ENCODE measurements at places on chromosomes 13 and 19. TPM values are rescaled to one million over a fixed set of nuclear protein-coding genes. Genes with fewer than 3 reads are reported as not detected.

The PRMT1 gene
- 236 TPM for polyA plus RNA-seq

The ICAM3 gene
- 17.6 TPM for polyA plus RNA-seq

The LGALS4 gene
- 2.7 TPM for polyA plus RNA-seq

The PEAK3 gene
- polyA plus RNA-seq: 0.22 TPM

The RASIP1 gene
- 29.8 TPM for polyA plus RNA-seq

The VSIG10L gene
- 5.3 TPM for polyA plus RNA-seq

GRCh38 chr13:84912720-84913119, 886.5 kb downstream of the SLITRK6 start:
- DNase-seq: no peak

DNA sequence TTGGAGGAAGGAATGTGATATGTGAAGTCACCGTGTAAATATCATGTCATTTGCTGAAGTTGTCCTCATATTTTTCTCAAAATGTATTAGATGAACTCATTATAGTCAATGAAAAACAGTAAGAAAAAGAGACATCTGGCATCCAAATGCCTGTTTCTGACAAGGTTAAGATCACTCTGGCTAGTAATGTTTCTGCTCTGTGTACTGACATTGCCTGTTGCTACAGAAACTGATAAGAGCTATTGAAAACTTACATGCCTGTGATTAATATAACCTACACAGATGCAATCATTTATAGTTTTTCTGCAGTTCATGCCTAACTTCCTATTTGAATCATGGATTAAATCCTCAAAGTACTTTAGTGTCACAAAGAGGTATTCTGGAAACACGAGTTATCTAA, 249.8 kb downstream of the NBEA start:
- DNase-seq: no peak

- DNase-seq: no peak
Measured at GRCh38 chr13:34942732-34943435, 814 bp downstream of the NBEA start.

- no peak for DNase-seq
Measured at GRCh38 chr13:114097212-114097892, 35.1 kb downstream of the RASA3 start.

DNA sequence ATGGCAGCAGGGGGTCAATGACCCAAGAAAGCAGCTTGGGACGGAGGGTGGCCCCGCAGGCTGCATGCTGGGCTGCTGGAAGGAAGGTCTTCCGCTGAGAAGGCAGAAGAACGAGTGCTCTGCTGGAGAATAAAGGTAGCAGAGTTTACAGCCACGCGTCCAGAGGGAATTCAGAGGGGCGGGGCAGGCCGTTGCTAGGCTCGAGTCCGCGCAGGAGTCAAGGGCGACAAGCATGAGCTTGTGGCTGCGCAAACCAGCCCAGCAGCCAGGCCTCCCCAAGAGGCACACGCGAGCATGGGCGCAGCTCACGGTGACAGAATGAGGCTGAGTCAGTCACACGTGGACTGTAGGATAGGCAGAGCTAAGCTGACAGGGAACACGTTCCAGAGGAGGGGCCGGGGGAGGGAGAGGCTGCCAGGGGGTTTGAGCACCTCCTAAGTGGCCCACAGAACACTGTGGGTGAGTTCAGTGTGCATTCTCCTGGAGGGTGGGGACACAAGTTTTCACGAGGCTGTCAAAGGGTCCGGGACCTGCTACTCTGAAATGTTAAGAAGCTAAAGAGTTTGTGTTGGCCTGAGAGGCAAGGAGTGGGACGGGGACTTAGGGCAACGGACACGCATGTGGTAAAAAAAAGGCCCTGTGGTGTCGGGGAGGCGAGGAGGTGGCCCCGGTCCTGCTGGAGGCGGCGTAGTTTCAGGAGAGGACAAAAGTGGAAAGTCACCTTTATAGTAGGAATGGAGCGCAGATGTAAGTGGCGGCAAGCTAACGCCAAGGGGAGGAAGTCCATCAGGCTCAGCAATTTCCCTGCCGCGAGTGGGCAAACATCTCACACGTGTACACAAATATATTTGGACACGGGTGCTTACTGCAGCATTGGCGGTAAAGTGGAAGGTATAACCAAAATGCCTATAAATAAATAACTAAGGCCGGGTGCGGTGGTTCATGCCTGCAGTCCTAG, 17.7 kb downstream of the RFX2 start:
- peak; percentile 75 for DNase-seq

GRCh38 chr13:107665926-107666458, 549.3 kb downstream of the LIG4 start:
- DNase-seq: no peak

DNA sequence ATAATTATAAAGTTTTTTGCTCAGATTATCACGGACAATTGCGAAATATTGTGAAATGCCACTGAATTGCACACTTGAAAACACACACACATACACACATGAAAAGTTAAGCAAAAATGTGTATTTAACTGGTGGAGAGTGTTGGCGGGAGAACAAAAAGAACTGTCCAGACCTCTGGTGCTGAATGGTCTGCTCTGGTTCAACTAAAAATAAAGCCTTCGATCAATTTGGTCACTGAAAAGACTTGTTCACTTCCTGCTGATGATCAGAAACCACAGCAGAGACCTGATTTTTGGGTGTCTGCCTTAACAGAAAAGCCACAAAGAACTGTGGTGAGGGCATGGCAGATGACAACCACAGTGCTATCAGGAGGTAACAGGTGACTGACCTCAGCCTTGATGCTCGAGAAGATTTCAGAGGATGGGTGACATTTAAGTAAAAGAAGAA, 4.0 kb upstream of the IGFL1 start:
- peak; percentile 34 for DNase-seq

DNA sequence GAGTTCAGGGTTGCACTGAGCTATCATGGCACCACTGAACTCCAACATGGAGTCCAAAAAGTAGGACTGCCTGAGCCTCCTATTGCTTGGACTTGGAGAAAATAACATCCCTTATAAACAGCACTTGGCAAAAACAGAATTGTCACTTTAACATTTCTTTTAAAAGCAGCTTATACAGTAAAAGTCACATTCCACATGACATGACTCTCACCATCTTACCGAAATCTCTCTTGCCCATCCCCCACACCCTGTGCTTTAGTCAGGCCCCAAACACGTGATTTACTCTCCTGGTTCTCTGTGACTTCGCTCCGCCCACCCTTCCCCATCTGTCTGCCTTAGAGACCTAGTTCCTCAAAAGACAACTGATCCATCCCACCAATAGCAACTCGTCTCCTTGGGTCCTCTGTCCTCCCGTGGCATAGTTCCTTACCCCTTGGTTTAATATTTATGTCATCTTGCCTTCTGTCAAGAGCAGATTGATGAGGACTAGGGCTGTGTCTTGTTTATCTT, 4.6 kb downstream of the SAFB start:
- no peak for DNase-seq

- DNase-seq: no peak
Measured at GRCh38 chr19:10256551-10256950, 4.5 kb downstream of the MRPL4 start.

- DNase-seq: no peak
Measured at GRCh38 chr13:97220151-97220900, 1.8 kb upstream of the MBNL2 start.

- DNase-seq: no peak
Measured at GRCh38 chr19:3781603-3782002, 4.6 kb downstream of the MATK start.

DNA sequence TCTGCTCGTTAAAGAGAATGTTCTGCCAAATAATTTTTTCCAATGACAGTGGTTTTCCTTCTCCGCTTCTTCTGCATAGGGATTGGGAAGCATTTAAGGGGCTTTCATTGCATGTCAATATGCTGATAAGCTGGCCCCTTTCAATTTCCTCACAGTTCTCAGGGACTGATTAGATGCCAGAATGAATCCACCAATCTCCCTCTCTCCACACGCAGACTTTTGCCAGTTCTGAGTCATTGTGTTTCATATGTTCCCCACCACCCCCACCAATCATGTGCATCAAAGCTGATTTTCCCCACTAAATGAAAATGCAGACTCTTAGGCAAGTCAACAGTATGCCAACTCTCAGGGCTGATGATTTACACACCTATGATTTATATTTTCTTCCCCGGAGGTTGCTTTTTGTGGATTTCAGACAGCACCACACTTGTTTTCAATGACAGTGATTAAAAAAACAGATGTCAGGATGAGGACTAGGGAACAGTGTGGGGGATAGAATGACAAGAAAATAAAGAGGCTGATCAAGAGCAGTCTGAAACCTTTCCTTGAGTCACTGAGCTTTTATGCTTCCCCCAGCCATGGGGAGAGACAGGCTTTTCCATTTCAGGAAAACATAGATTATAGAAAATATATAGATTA, 47.9 kb upstream of the C13orf42 start:
- DNase-seq: no peak

GRCh38 chr19:33263325-33264023, 37.8 kb upstream of the SLC7A10 start:
- no peak for DNase-seq

DNA sequence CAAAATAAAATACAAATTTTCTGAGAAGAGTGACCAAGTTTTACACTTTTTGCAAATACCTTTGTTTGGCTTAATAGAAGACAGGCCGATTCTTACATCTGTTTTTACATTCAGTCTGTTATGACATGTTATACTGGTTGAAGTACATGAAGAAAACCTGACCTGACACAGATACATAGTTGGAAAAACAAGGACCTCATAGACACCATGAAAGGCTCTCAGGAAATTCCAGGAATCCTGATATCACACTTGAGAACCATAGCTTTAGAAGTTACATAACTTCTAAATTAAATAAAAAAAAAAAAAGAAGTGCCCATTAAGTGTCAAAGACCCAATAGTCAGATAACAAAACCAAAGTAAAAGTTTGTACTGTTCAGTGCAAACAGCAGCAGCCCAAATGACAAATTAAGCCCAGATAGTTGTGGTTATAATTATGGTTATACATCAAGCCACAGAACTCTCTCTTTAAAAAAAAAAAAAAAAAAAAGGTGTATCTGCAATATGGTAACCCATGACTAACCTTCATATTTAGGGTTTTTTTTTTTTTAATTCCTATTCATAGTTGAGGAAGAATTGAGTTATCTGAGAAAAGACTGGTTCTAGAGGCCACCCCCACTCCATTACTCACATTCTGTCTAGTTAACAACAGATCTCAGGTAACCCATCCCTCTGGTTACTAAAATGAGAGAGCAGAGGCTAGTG, 19.8 kb downstream of the RBM26 start:
- DNase-seq: no peak

- DNase-seq: no peak
Measured at GRCh38 chr13:106369091-106369490, 166.4 kb downstream of the EFNB2 start.

All from right lung (tissue), 10 donors.